SK-MEL-5 (cell line): ENCODE measurements at places on chromosomes 1 and 21.
A peak's percentile ranks its signal among the peaks of the same experiment; 100 is the strongest.

DNA sequence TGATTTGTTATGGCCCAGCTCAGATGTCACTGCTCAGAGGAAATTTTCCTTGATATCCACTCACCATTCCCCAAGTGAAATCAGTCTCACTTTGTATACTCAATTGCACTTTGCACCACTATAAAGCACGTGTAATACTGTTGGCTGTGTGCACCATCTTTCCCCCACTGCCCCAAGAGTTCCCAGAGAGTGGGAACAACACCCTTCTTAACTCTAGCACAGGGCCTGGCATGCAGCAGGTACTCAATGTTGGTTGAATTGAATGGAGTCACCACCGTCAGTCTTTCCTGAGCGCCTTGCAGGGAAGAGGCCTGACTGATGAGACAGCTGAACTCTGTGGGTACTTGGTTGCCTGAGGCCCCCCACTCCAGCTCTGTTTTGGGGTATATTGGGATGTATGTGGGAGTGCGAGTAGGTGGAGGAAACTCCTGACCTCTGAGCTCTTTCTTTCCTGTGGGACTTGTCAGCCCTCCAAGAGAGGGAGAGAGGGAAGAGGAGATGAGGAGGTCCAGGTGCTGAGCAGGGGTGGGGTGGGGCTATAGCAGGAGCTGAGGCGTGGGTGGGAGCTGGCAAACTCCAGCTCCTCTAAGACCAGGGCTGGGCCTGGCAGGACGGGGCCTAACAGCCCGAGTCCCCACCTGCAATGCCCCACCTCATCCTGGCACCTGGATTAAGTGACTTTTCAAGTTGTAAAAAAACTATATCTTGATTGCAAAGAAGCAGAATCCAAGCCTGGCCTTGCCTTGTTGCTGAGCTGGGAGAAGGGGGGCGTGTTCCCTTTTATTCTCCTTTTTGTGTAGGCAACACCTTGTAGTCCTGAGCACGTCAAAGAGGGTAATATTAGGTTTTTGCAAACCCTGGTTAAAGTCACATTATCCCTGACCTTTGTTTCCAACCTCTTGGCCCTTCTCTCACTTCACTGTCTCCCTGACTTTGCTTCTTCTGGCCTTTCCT is 19.4 kb upstream of the WASF2 start:
- no peak for DNase-seq

DNA sequence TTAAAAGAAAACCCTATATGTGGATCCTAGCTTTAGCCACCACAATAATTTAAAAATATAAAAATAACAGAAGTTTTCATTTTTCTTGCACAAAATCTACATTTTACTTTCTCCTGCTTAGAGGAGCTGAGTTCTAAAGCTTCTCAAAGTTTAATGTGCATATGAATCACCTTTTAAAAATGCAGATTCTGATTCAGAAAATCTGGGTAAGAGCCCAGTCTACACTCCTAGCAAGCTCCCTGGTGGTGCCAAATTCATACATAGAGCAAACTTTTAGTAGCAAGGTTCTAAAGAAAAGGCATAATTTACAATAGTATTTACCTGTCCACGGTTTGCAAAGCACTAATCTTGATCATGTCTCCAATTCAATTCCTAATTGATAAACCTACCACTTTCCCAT is 19.3 kb downstream of the RSBN1 start:
- DNase-seq: no peak

GRCh38 chr1:41902664-41903063 is 16.1 kb downstream of the HIVEP3 start:
- DNase-seq: no peak

GRCh38 chr1:161307230-161307768 is 2.5 kb downstream of the MPZ start:
- DNase-seq: peak; percentile 55

DNA sequence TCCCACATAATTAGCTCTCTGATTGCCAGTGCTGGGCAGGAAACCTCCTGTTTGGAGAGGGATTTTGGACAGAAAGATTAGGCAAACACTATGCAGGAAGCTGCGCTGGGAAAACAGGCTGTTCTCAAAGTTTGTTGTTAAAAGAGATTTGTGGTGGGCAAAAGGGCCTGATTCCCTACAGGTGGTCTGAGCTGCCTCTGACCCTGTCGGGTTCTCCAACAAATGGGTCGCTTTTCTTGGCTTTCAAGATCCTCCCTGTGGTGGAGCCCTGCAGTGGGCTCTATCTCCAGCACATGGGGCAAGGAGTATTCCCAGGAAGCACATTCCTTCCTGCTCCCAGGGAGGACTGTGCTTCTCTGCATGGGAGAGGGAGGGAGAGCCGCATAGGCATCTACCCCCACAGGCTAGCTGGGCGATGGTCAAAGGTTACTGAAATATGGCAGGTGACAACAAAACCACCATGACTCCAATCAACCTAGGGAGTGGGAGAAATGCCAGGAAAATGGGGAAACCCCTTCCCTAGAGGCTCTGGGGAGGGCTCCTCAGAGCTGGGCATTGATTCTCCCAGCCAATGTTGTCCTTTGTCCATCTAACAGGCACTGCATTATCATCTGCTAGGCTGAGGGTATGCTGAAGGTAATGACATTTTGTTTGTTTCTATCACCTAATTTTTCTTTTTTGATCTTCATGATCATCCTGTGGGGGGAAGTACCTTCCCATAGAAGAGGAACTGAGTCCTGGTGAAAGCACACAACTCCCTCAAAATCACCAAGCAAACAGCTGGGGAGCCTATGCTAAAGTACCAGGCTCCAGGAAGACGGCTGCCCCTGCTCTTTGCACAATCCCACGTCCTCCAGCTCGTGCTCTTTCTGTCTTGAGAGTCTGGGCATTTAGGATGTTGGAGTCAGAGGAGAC is 85.3 kb downstream of the PLXNA2 start:
- no peak for DNase-seq

DNA sequence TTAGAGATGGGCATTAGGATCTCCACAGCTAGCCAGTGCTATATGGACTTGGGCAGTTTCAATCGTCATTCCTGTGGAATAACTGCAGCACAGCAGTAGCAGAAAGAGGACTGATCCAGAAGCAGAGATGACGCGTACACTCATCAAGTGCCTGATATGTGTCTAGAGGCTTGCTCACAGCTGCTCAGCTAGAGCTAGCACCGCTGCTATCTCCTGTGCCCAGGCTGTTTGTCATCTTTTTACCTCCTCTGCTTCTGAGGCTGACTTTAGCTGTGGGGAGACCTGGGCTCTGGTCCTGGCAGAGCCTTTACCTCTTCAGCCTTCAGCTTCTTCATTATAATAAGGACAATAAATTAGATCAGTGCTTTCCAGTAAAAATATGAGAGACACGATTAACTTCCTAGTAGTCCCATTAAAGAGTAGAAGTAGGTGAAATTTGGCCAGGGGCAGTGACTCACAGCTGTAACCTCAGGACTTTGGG is 5.3 kb downstream of the TENT5C start:
- DNase-seq: no peak

DNA sequence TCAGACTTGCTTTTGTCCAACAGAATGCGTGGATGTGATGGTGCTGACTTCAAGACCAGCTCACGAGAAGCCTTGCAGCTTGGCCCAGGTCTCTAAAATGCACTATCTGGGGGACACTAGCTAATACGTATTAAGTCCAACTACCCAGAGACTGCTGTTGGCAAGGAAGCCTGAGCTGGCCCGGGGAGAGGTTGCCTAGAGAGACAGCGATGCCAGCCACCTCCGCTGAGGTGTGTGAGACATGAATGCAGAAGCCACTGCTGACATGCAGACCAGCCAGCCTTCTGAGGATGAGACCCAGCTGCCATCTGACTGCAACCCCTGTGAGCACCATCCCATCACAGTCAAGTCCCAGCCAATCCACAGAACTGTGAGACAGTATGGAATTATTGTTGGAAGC is 32.5 kb downstream of the THAP3 start:
- DNase-seq: no peak

DNA sequence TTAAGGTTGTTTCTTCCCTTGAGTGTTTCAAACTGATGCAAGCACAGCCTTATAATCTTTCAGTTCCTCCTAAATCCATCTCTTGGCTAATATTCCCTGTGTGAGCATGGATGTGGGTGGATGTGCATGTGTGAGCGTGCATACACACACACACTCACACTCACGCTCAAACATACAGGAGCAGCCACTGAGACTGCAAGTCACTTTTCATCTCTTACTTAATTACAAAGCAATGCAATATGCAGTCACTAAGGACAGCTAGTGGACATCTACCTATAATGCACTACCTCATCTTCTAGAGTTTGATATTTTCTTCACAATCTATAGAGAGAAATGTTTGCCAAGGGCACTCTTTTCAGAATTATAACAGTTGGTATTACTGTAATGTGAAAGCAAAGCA is 1.4 kb downstream of the ESRRG start:
- no peak for DNase-seq

- DNase-seq: no peak
These were observed 23.3 kb upstream of the RXRG start for GRCh38 chr1:165468253-165468652.

DNA sequence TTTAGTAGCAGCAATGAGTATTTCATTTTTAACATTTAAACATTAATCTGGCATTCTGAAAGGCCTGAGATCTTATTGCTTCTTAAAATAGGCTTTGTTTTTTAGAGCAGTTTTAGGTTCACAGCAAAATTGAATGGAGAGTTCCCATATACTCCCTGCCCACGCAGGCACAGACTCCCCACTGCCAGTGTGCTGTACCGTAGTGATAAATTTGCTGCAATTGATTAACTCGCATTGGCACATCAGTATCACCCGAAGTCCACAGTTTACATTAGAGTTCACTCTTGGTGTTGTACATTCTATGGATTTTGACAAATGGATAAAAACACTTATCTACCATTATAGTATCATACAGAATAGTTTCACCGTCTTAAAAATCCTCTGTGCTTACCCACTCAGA is 71.8 kb upstream of the ERRFI1 start:
- no peak for DNase-seq

- DNase-seq: no peak
These were observed 81.0 kb downstream of the MAN1C1 start for GRCh38 chr1:25697435-25698217.

GRCh38 chr1:184483101-184483683 is 96.4 kb downstream of the C1orf21 start:
- peak; percentile 47 for DNase-seq

DNA sequence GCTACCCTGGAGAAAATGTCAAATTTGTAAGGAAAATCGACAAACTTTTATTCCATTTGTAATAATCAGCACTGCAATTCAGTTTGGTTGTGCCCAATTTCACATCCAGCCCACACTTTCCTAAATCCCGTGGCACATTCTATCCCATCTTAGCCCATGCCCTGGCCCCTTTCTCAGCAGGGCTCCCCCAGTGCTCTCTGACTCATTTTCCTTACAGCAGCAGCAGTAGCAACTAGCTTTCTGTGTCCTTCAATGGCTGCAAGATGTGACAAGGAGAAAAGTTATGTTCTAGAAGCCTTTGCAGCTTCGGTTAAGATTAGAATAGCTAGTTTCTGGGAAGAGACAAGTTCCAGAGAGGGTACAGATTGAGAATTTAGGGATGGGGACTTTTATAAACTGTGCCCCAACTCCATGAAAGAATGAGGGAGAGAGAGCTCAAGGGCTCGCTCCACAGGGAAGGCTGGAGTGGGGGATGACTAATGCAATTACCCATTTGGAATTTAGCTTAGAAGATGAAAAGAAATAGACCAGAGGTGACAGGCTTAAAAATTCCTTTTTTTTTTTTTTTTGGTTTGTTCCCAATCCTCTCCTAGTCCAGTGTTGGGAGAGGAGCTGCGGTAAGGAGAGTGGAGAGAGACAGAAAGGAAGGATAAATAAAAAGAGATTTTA is 47.0 kb upstream of the POU2F1 start:
- no peak for DNase-seq

GRCh38 chr1:14740016-14740415 is 141.5 kb downstream of the KAZN start:
- DNase-seq: no peak

GRCh38 chr21:34889320-34889675 is 159.8 kb downstream of the RUNX1 start:
- peak; percentile 24 for DNase-seq

DNA sequence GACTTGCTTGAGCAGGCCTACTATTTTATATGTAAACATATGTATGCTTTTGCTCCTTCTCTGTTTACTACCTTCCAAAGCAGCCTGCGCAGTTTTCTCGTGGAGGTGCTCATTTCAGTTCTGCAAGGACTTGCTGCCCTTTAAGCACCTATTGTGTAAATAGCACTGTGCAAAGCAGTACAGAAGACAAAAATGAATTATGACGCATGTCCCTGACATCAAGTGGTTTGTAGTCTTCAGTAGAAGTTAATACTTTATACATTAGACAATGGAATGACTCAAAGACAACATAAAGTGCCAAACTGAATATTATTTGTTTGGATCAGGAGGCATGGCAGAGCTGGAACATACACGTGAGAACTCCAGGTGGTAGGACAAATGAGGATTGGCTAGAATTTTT is 611.7 kb downstream of the LMO4 start:
- DNase-seq: no peak

DNA sequence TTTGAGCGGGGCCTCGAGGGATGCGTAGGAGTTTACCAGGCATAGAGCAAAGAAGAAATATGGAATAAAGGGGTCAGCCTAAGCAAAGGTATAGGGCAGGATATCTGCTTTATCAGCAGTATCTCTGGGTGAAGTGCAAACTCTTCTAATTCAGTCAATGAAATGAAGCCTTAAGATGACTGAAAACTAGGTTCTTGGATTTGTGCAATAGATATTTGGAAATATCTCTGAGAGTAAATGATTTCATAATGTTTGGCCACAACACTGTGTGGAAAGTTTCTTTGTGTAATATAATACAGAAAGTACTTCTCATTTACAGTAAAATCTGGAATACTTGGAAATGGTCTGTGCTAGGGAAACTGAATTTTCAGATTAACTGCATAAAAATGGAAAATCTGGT is 26.1 kb downstream of the KCNJ15 start:
- DNase-seq: no peak

- peak; percentile 34 for DNase-seq
These were observed 13.8 kb upstream of the SFN start for GRCh38 chr1:26848941-26849774.

DNA sequence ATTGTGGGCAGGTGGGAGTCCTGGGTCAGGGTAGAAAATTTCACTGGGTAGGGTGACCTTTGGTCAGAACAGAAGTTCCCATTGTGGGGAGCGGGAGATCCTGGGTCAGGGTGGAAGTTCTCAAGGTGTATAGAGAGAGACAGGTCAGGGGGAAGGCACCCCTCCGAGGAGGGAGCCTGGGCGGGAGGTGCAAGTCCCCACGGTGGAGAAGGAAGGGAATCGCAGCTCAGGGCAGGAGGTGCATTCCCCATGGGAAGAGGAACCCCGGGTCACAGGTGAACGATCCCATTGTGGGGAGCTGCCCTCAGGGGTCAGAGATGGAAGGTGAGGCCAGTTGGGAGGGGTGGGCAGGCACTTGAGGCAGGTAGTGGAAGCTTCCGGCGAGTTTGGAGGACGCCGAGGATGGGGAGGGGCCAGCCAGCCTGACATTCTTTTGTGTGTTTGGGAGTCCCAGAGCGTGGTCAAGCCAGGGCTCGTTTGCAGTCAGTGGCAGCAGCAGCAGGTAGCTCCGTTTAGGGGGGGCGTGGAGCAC is 637 bp downstream of the LYPLA2 start:
- DNase-seq: no peak
